ENCODE measurements at places on chromosomes 6 and 20. TPM values are rescaled to one million over a fixed set of nuclear protein-coding genes. Genes with fewer than 3 reads are reported as not detected.

The HSPA12B gene
- total RNA-seq: not detected

The SLC17A1 gene
- not detected for total RNA-seq

DNA sequence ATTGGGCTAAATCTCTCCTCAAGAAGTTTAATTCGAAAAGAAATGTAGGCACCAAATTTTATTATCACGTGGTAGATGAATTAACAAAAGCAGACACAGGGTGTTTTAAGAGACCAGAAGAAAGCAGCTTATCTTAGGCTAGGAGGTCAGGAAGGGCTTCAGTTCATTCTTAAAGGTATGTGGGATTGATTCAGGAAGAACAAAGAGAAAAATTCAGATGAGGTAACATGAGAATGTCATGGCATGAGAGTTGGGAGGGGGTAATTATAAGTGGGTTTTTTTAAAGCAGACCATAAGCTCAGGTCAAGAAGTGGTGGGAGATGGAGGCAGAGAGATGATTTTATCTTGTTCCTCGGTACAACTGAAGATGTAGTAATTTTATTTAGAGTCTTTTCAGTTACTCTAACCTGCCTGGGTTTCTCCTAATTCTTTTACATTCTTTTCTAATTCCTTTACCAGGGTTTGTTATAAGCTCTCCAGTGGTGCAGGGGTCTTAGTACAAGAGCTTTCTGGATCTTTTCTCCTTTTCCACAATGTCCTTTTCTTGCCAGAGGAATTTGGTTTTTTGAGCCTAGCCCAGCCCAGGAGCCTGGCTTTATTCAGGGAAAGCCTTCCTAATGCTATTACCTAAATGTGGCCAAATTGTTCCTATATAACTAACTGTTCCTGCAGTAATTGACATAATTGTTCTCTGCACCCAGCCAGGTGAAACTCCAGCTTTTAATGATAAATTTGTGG, 474.1 kb upstream of the BTBD3 start:
- DNase-seq: no peak

GRCh38 chr20:61766921-61767610, 298.6 kb downstream of the TAF4 start:
- no peak for DNase-seq

DNA sequence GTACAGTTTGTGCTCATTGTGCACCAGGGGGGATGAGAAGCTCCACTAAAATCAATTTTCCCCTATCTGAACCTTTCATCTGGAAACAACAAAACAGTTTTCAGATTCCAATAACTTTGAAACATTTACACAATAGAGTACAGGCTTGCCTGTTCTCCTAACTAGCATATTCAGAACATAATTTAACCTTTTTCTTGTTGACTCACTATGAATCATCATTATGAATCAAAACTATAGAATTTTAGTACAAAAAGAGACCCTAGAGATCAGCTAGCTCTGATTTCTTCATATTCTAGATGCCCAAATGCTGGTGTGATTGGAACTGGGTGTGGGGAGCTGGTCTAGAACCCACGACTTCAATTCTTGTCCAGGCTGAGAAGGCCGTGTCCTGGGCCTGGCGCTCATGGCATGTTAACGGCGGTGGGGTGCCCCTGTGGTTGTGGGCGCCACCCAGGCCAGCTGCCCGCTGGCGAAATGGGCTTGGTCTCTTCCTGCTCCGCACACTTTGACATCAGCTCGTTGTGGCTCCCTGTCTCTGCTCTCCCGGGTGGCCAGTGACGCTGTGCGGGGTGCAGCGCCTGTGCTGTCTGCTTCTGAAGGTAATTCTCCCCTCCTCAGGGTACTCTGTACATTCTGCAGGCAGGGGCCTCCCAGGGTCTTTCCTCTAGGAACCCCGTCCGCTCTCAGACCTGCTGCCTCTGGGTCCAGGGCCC, 29.9 kb upstream of the AGPAT4 start:
- no peak for DNase-seq

DNA sequence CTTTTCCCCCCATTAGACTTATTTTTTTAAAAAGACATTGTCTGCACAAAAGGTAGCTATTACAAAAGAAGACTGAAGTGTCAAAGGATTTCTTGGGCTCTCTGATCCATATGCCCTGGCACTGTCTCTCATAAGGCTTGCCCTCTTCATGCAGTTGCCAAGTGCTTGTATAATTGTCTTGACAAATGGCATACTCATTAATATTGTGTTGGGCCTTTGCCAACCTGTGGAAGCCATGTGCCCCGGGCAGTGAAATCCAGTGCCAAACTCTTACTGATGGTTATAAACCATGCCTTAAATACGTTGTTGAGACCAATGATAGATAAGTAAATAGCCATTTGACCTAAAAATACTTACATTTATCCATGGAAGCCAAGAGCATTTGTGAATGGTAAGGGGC, 98.1 kb downstream of the FARS2 start:
- DNase-seq: no peak

GRCh38 chr20:63004607-63005364, 2.0 kb downstream of the BHLHE23 start:
- DNase-seq: no peak
